Hindlimb muscle (tissue), 1 donor: ENCODE measurements at places on chromosomes 12 and 14. TPM values are rescaled to one million over a fixed set of nuclear protein-coding genes. Genes with fewer than 3 reads are reported as not detected.
A peak's percentile ranks its signal among the peaks of the same experiment; 100 is the strongest.

- no peak for DNase-seq
Observed at GRCh38 chr12:44582521-44582920, 293.6 kb downstream of the NELL2 start.

- no peak for DNase-seq
Observed at GRCh38 chr14:91339671-91340369, 77.8 kb downstream of the CCDC88C start.

DNA sequence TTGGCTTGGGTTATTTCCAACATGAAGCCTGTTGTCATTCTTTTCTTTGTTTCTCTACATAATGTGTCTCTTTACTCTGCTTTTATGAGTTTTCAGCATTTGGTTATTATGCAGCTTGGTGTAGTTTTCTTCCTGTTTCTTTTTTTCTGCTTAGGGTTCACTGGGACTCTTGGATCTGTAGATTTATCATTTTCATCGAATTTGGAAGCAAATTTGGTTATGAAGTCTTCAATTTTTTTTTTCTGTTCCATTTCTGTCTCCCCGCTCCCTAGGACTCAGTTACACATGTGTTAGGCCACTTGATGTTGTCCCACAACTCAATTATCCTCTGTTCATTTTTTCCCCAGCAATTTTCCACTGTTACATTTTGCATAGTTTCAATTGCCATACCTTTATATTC, 13.8 kb upstream of the BEGAIN start:
- no peak for DNase-seq

Gene NXPH4
- polyA plus RNA-seq = 2.7 TPM

DNA sequence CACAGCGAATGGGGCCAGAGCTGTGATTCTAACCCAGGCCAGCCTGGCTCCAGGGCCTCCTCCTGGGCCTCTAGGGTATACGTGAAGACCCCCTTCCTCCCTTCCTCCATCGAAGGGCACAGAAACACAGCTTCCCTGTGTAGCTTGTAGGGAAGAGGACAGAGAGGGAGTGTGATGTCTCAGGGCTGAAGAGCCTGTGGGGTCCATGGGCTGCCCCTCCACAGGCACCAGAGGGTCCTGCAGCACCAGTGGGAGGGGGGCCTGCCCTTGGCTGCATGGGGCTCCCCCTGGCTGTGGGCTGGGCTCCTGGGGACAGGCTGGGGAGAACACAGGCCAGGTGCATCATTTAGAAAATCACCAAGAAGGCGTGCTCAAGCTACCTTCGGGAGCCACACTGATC, 178.5 kb downstream of the CALM1 start:
- DNase-seq = no peak

DNA sequence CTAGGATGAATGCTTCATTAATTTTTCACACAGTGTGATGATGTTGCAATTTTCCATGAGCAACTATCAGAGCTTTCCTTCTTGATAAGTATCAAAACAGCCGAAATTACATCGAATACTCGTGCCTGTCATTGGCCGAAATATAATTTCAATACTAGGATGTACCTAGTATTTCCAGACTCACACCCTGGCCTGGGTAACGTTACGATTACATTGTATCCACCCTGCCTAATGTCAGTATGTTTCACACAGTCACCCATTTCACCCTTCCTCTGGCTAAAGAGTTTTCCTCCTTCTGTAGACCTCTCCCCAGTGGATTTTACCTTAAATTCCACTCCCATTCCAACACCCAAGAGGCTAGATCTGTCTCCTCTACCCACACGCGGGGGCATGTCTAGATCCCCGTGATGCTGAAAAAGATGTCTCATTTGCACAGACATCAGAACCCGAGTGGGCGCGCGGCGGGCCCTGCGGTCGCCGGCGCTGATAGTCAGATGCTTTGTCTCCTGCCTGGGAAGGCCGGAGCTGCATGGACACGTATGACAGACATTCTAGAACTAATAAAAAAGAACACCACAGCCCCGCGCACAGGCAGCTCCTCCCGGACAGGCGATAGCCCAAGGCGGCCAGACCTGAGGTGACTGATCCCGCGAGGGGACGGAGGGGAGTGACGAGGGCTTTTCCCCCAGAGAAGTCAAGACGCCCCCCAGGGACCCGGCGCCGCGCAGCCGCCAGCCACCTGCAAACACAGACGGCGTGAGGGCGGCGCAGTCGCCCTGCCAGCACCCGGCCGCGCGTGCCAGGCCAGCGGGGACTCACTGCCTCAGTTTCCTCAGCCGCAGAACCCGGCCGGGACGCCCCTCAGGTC, 723 bp downstream of the KIF21A start:
- DNase-seq = peak; percentile 19

- DNase-seq = no peak
Observed at GRCh38 chr12:56922031-56922430, 12.2 kb downstream of the SDR9C7 start.

DNA sequence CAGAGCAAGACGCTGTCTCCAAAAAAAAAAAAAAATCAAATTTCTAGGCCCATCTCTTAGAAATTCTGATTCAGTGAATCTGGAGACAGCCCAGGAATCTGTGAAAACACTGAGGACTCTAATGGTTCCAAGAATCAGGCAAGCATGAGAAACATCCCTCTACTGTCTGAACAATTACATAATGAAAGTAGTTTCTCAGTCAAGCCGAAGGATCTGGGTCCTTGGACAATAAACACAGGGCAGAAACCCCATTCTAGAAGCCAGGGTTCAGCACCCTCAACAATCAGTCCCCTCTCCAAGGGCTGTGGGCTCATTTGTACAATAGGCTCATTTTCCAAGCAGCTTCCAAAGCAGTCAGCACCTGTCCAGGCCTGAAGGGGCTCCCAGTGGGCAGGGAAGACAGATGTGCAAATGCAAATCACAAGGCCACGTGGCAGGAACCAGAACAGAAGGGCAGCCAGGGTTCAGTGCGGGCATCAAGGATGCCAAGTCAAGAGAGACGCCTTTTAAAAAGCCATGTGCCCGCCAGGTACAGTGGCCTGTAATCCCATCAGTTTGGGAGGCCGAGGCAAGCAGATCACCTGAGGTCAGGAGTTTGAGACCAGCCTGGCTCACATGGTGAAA, 96.1 kb downstream of the KSR2 start:
- DNase-seq = no peak

GRCh38 chr14:102819747-102820330, 42.6 kb downstream of the TRAF3 start:
- no peak for DNase-seq

Gene RERG
- 3.2 TPM for polyA plus RNA-seq

- no peak for DNase-seq
Observed at GRCh38 chr12:32893043-32893442, 3.5 kb downstream of the PKP2 start.

DNA sequence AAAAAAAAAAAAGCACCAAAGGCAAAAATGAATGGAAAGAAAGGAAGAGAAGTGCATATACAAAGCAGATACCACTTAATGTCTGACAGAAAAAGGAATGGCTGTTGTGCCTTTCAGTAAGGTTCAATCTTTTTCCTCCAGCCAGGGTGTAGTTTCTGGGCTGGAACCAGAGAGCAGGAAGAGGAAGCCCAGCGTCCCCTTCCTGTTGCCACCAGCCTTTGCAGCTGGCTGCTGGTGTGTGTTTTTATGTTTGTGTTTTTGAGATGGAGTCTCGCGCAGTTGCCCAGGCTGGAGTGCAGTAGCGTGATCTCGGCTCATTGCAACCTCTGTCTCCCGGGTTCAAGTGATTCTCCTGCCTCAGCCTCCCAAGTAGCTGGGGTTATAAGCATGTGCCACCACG, 64.6 kb upstream of the LTA4H start:
- no peak for DNase-seq

Gene TAS2R46
- not detected for polyA plus RNA-seq

Gene INSM2
- not detected for polyA plus RNA-seq

GRCh38 chr12:2646341-2646740, 148.4 kb upstream of the FKBP4 start:
- no peak for DNase-seq

Gene CYP46A1
- polyA plus RNA-seq = 4.8 TPM

- no peak for DNase-seq
Observed at GRCh38 chr14:29846339-29847055, 81.2 kb downstream of the PRKD1 start.

DNA sequence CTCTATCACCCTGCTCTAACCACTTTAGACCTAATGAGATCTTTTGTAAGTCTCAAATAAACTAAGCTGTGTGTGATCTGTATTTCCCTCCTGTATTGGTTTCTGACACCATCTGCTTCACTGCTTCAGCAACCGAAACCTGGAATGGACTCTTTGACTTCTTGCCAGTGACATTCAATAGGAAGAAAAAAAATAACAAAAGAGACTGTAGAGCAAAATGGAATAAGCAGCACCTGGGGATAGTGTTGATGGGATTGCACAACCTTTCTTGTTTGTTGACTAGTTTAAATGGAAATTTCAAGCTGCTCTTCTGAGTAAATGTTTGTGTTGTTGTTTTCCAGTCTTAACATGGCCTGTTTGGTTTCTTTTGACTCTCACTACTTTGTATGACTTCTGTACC, 888.6 kb upstream of the SEL1L start:
- DNase-seq = peak; percentile 18

Gene C14orf39
- polyA plus RNA-seq = 1.7 TPM

DNA sequence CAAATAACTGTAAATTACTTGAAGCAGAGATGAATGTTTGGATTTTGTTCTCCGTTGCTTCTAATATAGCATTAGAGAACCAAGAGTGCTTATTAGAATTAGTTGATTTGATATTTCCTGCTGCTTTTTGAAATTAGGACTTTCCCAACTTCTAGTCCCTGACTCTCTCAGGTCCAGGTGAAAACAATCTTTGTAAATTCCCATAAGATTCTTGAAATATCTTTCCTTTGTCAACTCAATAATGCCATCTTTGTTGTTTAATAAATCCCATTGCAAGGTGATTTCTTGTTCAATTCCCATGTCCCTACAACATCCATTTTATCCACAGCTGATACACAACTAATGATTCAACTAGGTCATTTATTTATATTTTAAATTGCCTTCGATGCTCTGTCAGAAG, at the start of gene OR4K2:
OR4K2 (plus strand) TSS at position 301 of the 400 bp plus-strand sequence. CDS start 1,126 bp downstream, outside the sequence.
- DNase-seq = no peak

GRCh38 chr14:104970231-104971068, 7.7 kb downstream of the AHNAK2 start:
- peak; percentile 72 for DNase-seq

Gene NDRG2
- 184 TPM for polyA plus RNA-seq

DNA sequence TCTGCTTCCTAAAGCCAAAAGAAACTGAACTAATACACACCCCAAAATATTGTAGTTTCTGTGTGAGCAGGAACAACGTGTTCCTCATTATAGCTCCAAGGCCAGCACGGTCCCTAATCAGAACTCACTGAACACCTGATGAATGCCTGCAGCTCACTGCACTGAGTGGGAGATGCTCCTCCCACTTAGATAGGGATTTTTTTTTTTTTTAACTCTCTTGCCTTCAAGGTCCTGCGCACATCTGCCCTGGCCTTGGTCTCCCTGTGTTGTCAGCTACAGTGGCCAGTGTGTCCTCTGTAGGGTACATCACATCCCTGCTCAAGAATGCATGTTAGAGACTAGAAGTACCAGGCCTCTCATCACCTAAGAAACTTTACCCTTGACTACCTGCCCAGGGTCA, 44.3 kb upstream of the TMPO start:
- DNase-seq = no peak

Gene FOXN4
- polyA plus RNA-seq = 0.12 TPM

DNA sequence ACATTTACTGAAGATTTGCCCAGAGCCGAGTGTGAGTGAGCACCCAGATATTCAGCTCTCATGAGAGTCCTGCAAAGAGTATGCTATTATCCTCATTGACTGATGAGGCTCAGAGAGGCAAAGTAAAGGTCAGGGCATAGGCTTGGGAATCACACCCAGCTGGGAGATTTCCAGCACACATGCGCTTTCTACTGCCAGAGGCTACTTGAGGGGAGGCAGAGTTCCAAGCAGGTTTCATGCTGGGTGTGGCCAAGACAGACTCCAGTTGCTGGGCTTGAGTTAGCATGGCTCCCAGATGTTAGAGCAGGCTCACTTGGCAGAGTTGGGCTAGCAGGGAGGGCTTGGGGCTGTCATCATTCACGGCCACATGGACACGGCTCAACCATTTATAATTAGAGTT, 14.4 kb upstream of the FAM181A start:
- DNase-seq = no peak

- DNase-seq = no peak
Observed at GRCh38 chr14:36829547-36829946, 167.9 kb downstream of the PAX9 start.

Gene NRL
- polyA plus RNA-seq = 1.7 TPM
